RWPE1 (cell line): ENCODE measurements at places on chromosomes 6 and 20.

DNA sequence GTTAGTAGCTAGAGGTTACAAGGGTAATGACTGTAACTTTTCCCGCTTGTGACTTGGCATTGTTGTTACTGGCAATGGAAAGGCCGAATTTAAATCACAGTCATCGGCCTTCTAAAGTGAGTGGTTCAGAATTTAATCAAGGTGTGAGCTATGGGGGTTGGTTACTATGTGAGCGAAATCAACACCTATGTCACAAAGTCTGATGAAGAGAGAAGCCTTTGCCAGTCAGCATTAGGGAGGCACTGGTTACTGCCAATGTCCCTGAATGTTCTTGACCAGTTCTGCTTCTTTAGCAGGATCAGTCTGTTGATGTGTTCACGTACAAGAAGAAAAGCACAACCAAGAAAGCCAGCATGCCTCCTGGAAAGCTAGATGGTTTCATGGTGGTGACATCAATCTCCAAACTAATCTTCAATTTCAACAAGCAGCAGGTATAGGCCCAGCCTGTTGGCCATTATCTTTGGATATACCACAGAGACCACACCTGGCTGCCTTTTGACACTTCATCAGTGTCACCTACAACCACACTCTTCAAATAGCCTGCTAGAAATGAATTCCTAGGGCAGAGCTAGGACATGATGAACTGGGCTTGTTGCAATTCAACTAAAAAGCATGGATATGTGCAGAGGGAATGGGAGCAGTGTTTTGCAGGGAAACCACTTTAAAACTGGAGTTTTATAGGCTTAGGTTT lies 17.2 kb downstream of the SAMD5 start:
- no peak for DNase-seq

DNA sequence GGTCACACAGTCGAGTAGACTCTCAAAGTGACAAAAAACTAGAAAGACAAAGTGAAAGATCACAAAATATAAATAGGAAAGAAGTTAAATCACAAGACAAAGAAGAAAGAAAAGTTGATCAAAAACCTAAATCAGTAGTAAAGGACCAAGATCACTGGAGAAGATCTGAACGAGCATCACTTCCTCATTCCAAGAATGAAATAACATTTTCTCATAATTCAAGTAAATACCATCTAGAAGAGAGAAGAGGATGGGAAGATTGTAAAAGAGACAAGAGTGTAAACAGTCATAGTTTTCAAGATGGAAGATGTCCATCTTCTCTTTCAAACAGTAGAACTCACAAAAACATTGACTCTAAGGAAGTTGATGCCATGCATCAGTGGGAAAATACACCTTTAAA lies 31.6 kb upstream of the GJA10 start:
- no peak for DNase-seq

GRCh38 chr6:7107578-7108195 lies at the start of gene RREB1:
TSS of gene RREB1 (plus strand) at chr6:7107961. CDS start at chr6:7181912, 73,951 bp downstream.
- DNase-seq, result peak; percentile 79

DNA sequence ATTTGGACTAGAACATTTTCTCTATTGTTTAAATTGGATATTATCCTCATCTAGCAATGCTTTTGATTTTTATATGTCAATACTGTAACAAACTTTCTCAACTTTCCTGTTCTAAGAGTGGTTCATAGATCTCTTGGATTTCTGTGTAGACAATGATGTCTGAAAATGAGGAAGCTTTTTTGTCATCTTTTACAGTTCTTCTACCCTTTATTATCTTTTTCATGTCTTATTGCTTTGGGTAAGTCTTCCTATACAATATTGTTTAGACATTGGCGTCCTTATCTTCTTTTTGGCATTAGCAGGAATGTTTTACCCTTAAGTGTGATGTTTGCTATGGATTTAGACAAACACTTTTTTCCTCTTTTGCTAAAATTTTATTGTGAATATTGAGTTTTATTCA lies 91.5 kb upstream of the MTHFD1L start:
- no peak for DNase-seq

DNA sequence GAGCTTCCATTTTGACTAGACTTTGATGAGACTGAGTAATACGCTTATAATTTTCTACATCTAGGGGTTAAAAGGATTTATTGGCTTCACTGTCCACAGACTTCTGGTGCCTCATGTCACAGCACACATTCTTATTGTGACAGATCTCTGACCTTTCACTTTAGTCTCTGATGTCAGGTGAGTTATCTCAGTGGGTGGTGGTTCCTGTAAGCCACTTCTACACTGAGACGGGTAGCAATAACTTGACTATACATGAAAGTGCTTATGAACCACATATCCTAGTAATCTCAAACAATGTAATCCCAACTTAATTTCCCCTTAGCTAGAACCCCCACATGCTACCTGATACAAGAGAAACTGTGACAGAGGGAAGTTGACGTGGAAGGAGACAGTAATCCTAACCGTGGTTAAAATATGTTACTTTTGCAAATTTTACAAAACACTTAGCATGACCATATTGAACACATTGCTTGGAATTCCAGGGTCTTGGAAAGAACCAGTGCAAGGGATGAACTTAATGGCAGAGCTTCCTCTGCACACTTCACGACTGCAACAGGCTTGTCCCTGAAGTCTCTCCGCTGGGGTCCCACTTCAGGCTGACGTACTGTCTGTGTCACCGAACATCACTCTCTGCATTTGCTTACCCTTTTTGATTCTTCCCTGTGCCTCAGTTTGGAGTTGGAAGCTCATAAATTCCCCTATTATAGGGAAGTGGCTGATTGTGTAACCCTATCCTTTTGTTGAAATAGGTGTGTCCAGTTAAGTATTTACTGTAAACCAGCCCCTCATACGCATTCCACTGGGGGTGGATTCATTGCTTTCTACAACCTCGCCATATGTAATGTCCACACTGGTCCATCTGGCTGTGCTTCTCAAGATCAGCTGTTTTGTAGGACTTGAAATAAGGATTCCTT lies 6.4 kb upstream of the TRIM40 start:
- DNase-seq, result no peak

DNA sequence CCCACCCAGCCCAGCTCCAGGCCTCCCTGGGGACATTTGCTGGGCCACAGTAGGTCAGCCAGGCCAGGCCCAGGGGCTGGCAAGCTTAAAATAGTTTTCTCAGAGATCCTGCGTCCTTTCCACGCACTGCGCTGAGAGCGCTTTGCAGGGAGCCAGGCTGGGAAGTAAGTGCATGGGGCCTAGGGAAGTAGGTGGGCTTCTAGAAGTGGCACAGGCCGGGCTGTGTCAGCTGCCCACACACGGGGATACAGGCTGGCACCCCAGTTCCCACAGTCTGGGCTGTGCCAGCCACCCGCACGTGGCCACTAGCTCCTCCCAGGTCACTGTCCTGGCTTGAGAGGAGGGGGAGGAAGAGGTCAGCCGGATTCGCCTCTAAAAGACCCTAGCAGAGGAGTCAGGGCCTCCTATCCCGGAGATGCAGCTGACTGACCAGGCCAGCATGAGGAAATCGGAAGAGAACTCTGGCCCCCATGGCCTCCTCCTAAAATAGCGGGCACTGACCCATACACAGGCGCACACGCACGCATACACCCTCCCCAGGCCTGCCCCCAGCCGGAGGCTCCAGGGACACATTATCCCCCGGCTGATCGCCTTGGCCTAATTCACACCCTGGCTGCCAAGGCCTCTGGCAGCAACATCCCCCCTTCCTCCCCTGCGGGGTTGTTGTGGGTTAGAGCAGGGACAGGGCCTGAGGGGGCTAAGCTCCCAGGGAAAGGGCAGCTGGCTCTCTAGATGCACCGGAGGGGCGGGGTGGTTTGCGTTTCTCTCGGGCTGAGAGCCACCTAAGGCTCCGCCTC lies 5.4 kb downstream of the SLCO4A1 start:
- no peak for DNase-seq

DNA sequence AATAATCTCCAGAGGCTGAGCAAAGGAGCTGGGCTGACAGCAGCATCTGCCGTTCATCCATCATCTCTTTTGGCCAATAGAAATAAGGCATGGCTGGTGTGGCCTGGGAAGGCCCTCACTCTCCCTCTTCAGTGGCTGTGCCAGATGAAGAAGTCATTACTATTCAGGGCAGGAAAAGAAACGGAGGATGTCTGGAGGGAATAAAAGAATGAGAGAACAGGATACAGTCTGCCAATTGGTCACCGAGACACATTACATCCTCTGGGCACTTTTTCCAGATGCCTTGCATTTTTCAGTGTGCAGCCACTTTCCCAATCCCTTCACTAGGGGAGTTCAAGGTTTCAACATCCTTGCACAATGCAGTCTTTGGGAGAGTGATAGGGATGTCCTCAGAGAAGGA lies 32.2 kb upstream of the VGLL2 start:
- DNase-seq, result no peak

DNA sequence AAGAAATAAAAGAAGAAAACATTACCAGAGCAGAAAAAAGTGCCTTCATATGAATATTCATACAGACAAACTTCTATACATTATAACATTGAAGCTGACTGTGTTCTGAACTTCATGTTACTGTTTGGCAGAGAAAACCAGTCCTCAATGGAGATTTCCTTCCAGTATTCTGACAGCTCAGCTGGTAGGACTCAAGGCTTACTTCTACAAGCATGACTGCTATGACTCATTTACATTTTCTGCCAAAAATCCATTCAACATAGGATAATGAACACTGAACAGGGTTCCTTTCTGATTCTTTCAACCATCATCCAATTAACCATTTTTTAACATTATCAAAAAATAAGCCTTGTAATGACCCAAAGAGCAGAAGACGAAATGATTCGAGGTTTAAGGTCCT lies 25.4 kb downstream of the COL9A1 start:
- no peak for DNase-seq

DNA sequence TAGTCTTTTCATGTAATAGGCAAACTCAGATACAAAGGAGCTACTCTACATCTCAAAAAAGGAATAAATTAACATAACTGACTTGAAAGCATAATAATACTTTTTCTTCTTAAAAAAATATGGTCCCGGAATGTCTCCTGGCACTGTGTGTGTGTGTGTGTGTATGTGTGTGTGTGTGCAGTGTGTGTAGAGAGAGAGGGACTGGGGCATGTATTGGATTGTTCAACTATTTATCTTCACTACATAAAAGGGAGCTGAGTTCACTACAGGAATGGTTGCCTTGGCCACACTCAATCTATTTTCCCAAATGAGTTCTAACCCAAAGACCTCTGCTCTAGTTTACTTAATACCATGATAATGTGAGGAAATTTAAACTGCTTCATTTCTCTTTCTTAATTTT lies 51.1 kb downstream of the B3GAT2 start:
- no peak for DNase-seq

GRCh38 chr20:63572788-63573646 lies 1.0 kb downstream of the HELZ2 start:
- no peak for DNase-seq
